ENCODE measurements at places on chromosomes 16 and 17.
A peak's percentile ranks its signal among the peaks of the same experiment; 100 is the strongest.

GRCh38 chr17:48483471-48484131, 47.2 kb downstream of the HOXB1 start:
- peak; percentile 100 for DNase-seq

DNA sequence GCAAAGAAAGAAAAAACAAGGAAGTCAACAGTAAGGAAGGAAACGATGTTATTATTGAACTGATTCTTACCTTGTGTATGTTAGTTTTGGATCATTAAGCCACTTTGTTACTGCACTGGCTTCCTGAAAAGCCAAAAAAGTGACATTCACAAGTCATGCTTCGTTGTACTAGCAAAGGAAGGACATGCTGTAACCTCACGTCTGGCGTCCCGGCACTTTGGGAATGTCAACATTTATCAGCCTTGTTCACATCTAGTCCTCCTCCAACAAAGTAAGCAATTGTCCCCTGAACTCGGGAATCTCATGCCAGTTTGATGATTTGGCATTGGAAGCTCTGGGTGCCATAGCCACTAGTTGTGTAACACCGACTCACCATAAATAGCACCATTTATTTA, 731 bp upstream of the MKS1 start:
- no peak for DNase-seq

- no peak for DNase-seq
These were observed 1.7 kb downstream of the CAPNS2 start for GRCh38 chr16:55568207-55568606.

DNA sequence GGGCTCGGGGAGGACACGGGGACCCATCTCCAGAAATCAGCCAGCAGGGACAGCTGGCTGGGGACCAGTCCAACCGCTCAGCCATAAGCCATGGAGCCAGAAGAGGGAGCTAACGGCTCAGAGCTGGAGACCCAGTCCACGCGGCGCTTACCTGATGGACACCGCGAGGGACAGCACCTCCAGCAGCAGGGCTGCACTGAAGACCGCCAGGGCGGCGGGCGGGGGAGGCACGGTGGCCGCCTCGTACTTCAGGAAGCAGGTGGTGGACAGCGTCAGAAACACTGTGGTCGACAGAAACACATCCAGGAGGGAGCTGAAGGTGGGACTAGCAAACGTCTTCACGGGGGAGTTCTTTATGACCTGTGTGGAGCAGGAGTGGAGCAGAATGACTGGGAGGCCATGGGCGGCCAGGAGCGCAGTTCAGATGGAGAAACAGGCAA, 102.6 kb upstream of the CREBBP start:
- peak; percentile 44 for DNase-seq

DNA sequence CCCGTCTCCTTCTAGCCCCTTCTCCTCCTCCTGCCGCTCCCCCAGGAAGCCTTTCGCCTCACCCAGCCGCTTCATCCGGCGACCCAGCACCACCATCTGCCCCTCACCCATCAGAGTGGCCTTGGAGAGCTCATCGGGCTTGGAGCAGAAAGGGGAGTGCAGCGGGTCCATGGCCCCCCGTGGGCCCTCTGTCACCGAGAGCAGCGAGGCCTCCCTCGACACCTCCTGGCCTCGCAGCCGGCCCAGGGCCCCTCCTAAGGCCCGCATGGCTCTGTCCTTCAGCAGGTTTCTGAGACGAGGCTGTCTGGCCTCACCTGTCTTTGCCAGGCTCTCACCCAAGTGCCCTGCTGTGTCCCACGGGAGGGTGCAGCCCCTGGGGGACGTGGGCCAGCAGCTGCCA, 87.9 kb downstream of the RGS9 start:
- no peak for DNase-seq
